ENCODE measurements at places on chromosomes 4 and X. TPM values are rescaled to one million over a fixed set of nuclear protein-coding genes. Genes with fewer than 3 reads are reported as not detected.

HMGB3 gene
- total RNA-seq: 25.0 TPM

RPS3A gene
- 2,899 TPM for total RNA-seq

TMEM156 gene
- 2.0 TPM for total RNA-seq

NDP gene
- 0.29 TPM for total RNA-seq

UCHL1 gene
- 770 TPM for total RNA-seq

RAB40AL gene
- total RNA-seq: not detected

TRIM2 gene
- 30.1 TPM for total RNA-seq

PRDM8 gene
- total RNA-seq: 29.1 TPM

MUC7 gene
- total RNA-seq: not detected

MAPK10 gene
- 10.1 TPM for total RNA-seq

CXCL1 gene
- 17.7 TPM for total RNA-seq

CLIC2 gene
- not detected for total RNA-seq

PRRG3 gene
- total RNA-seq: not detected

FGFR3 gene
- total RNA-seq: 0.89 TPM

BEX5 gene
- 0.29 TPM for total RNA-seq

CCDC149 gene
- total RNA-seq: 4.6 TPM

GSX2 gene
- not detected for total RNA-seq

FAM13A gene
- 25.9 TPM for total RNA-seq

HSD17B13 gene
- 1.1 TPM for total RNA-seq

LNX1 gene
- 0.29 TPM for total RNA-seq

TLR2 gene
- total RNA-seq: not detected

GYPA gene
- total RNA-seq: not detected

NPNT gene
- total RNA-seq: not detected

DKK2 gene
- total RNA-seq: not detected

GAGE12J gene
- total RNA-seq: not detected

VCX gene
- total RNA-seq: not detected

RBM46 gene
- not detected for total RNA-seq

PACRGL gene
- total RNA-seq: 17.2 TPM

H2BW1 gene
- not detected for total RNA-seq

CLDN22 gene
- not detected for total RNA-seq

TMEM35A gene
- total RNA-seq: 2.7 TPM

TBC1D8B gene
- 8.6 TPM for total RNA-seq

WWC2 gene
- total RNA-seq: 19.0 TPM

MTNR1A gene
- total RNA-seq: not detected

SERPINA7 gene
- not detected for total RNA-seq

FABP2 gene
- not detected for total RNA-seq

DMP1 gene
- not detected for total RNA-seq

GC gene
- total RNA-seq: not detected

GAGE2A gene
- not detected for total RNA-seq

CASK gene
- 10.1 TPM for total RNA-seq

CLCN5 gene
- total RNA-seq: 1.7 TPM

PRICKLE3 gene
- total RNA-seq: 5.8 TPM

SPINK2 gene
- not detected for total RNA-seq

ZNF141 gene
- 4.0 TPM for total RNA-seq

RHOXF2 gene
- total RNA-seq: not detected

EMCN gene
- total RNA-seq: not detected

TLR10 gene
- total RNA-seq: not detected

TLR8 gene
- total RNA-seq: not detected

PTTG2 gene
- not detected for total RNA-seq

EXOC1L gene
- total RNA-seq: not detected

UBA1 gene
- 285 TPM for total RNA-seq

PPP1R2C gene
- total RNA-seq: not detected

DUSP9 gene
- total RNA-seq: 0.29 TPM

Measured in myometrial cell (primary cell).